Mesenchymal stem cell (in vitro differentiated cells and primary cell): ENCODE measurements at places on chromosomes 3 and 15.

DNA sequence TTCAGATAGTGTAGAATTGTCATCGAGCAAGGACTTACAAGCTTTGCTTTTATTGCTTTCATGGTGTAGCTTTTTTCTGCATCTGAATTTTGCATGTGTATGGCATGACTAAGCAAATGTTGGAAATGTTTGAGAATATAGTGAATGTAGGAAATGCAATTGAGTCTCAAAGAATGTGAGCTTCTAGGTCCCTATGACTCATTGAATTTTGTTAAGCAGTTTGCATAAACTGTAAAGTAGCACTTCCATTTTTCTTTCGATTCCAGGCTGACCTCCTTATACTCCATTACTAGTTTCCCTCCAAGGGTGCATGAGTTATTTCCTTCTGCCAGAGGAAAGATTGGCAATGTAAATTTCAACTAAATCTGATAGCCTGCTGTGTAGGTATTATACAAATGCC lies 619.2 kb downstream of the DIPK2A start:
- no peak overlapping the region for H3K4me3 ChIP-seq
- peak overlapping the region; percentile 56 for H3K27ac ChIP-seq
- H3K4me1 ChIP-seq, result no peaks in the 10 kb centered on the region

GRCh38 chr15:31471731-31472430 lies 145.2 kb downstream of the KLF13 start:
- H3K27ac ChIP-seq, result peak overlapping the region; percentile 81
- DNase-seq, result peak; percentile 84
- H3K4me1 ChIP-seq, result peaks cover 14% of the 10 kb centered on the region
- no peak overlapping the region for H3K4me3 ChIP-seq
- H3K27me3 ChIP-seq, result peaks cover 3% of the 10 kb centered on the region
- H3K36me3 ChIP-seq, result no peaks in the 10 kb centered on the region

DNA sequence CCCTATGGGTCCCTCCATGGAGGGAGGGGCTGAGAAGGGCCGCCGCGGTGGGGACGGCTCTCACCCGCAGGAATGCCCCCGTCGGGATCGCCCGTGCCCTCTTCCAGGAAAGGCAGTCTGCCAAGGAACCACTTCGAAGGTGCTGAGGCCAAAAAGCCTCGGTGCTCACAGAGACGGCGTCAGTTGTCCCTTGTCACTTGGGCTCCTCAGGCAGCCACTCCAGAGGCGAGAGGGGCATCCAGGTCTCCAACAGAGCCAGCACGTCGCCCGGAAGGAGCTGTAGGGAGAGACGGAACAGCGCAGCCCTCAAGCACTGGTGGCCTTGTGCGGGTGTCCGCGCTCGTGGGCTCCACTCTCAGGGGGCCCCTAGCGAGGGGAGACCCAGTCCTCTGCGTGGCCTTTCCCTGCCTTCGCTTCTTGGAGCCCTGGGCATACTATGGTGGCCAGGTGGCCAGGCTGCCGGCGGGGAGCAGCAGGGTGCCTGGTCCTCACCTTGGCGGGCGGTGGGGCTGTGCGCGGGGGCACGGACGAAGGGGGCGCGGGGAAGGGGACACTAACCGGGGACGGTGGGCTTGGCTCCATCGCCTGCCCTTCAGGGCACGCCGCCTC lies 994 bp downstream of the MESP1 start:
- no peak overlapping the region for H3K27ac ChIP-seq
- DNase-seq, result no peak
- H3K36me3 ChIP-seq, result no peaks in the 10 kb centered on the region
- H3K4me1 ChIP-seq, result peaks cover 18% of the 10 kb centered on the region

- H3K36me3 ChIP-seq, result no peaks in the 10 kb centered on the region
- no peak for DNase-seq
- H3K27ac ChIP-seq, result no peak overlapping the region
- H3K4me1 ChIP-seq, result no peaks in the 10 kb centered on the region
- no peak overlapping the region for H3K4me3 ChIP-seq
Measured at GRCh38 chr3:180325958-180326357, 276.0 kb upstream of the TTC14 start.

- no peak overlapping the region for H3K4me3 ChIP-seq
- no peaks in the 10 kb centered on the region for H3K36me3 ChIP-seq
- DNase-seq, result peak; percentile 22
- no peak overlapping the region for H3K27ac ChIP-seq
Measured at GRCh38 chr3:95971573-95971972, 842.8 kb upstream of the EPHA6 start.

DNA sequence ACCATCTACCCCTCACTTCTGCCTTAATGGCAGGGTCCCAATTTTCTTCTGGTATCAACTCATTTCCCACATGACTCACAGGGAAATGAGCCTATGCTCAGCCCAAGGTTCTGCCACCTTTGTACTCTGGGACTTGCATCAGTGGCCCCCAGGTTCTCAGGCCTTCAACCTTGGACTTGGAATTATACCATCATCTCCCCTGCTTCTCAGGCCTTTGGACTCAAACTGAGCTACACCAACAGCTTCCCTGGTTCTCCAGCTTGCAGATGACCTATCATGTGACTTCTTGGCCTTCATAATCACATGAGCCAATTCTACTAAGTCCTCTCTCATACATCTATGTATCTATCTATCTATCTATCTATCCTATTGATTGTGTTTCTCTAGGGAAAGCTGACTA lies 149.5 kb downstream of the PLCH1 start:
- no peak for DNase-seq
- no peaks in the 10 kb centered on the region for H3K36me3 ChIP-seq
- H3K4me3 ChIP-seq, result no peak overlapping the region
- no peaks in the 10 kb centered on the region for H3K27me3 ChIP-seq
- no peak overlapping the region for H3K27ac ChIP-seq
- H3K4me1 ChIP-seq, result peaks cover 2% of the 10 kb centered on the region

GRCh38 chr15:86837294-86838061 lies 757.8 kb downstream of the AGBL1 start:
- H3K4me1 ChIP-seq, result no peaks in the 10 kb centered on the region
- H3K27ac ChIP-seq, result no peak overlapping the region
- H3K4me3 ChIP-seq, result no peak overlapping the region
- no peaks in the 10 kb centered on the region for H3K36me3 ChIP-seq

GRCh38 chr15:69749797-69750196 lies 297.2 kb downstream of the RPLP1 start:
- no peak overlapping the region for H3K4me3 ChIP-seq
- H3K27ac ChIP-seq, result no peak overlapping the region
- DNase-seq, result no peak
- no peaks in the 10 kb centered on the region for H3K4me1 ChIP-seq
- no peaks in the 10 kb centered on the region for H3K36me3 ChIP-seq

DNA sequence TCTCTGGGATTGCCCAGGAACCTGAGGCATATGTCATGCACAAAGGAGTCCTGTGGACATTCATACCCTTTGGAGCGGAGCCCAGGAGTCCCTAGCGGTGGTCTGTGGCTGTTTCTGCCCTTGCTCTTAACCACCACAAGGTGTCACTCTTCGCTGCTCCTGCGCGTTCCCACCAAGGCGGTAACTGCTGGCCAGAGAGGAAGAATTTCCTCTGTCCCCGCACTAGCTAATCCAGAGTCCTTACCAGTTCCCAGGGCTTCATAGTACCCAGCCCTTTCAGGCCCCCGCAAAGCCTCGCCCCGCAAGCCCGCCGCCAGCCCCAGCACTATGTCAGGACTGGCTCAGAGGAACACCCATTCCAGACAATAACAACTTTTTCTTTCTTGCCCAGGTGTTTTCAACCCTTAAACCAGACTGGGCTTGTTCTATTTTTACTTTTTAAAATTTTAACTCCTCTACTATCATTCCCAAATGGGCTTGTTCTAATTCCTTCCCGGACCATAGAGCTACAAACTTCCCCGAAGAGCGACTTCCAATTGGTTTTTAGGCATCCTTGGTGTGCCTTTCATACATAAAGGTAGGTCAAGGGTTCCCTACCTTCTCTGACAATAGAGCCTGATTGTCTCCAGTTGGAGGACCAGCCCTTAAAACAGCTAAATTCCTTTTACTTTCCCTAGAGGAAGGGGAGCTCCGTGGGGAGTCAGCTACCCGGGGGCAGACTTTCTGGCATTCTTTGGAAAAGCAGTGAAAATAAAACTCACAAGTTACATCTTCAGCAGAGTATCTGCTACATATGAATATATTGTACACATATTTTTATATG lies 31.8 kb upstream of the ZNF774 start:
- H3K4me3 ChIP-seq, result no peak overlapping the region
- peak; percentile 89 for DNase-seq
- no peaks in the 10 kb centered on the region for H3K36me3 ChIP-seq
- H3K4me1 ChIP-seq, result peaks cover 1% of the 10 kb centered on the region
- H3K27ac ChIP-seq, result no peak overlapping the region

GRCh38 chr15:52112203-52112750 lies 298 bp downstream of the BCL2L10 start:
- H3K4me1 ChIP-seq, result no peaks in the 10 kb centered on the region
- H3K27me3 ChIP-seq, result peaks cover 6% of the 10 kb centered on the region
- DNase-seq, result no peak
- H3K27ac ChIP-seq, result no peak overlapping the region
- H3K4me3 ChIP-seq, result no peak overlapping the region

- H3K36me3 ChIP-seq, result no peaks in the 10 kb centered on the region
- H3K27ac ChIP-seq, result no peak overlapping the region
- peaks cover 2% of the 10 kb centered on the region for H3K4me1 ChIP-seq
Measured at GRCh38 chr3:194826594-194826993, 140.9 kb downstream of the FAM43A start.

- peaks cover 52% of the 10 kb centered on the region for H3K27me3 ChIP-seq
- H3K4me3 ChIP-seq, result no peak overlapping the region
- no peaks in the 10 kb centered on the region for H3K36me3 ChIP-seq
- no peak for DNase-seq
- H3K27ac ChIP-seq, result no peak overlapping the region
Measured at GRCh38 chr3:13070391-13071070, 2.7 kb downstream of the IQSEC1 start.

DNA sequence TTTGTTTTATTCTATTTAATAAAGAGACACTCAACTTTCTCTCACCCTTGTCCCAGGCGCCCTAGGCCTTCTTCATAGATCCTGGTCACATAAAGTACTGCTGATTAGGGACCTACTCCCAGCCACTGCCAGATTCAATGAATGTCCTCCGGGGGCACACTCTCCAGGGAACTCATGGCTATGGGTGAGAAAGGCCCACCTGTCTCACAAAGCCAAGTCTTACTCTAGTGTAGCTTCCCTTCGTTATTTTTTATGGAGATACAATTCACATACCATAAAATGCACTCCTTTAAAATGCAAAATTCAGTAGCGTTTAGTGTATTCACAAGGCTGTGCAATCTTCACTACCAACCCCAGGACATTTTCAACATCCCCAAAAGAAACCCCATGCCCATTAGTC lies 87.8 kb downstream of the ADCY5 start:
- H3K4me3 ChIP-seq, result no peak overlapping the region
- DNase-seq, result no peak
- no peaks in the 10 kb centered on the region for H3K4me1 ChIP-seq

GRCh38 chr15:63509955-63510940 lies 5.9 kb downstream of the USP3 start:
- H3K36me3 ChIP-seq, result no peaks in the 10 kb centered on the region
- peaks cover under 1% of the 10 kb centered on the region for H3K4me1 ChIP-seq
- H3K4me3 ChIP-seq, result no peak overlapping the region

DNA sequence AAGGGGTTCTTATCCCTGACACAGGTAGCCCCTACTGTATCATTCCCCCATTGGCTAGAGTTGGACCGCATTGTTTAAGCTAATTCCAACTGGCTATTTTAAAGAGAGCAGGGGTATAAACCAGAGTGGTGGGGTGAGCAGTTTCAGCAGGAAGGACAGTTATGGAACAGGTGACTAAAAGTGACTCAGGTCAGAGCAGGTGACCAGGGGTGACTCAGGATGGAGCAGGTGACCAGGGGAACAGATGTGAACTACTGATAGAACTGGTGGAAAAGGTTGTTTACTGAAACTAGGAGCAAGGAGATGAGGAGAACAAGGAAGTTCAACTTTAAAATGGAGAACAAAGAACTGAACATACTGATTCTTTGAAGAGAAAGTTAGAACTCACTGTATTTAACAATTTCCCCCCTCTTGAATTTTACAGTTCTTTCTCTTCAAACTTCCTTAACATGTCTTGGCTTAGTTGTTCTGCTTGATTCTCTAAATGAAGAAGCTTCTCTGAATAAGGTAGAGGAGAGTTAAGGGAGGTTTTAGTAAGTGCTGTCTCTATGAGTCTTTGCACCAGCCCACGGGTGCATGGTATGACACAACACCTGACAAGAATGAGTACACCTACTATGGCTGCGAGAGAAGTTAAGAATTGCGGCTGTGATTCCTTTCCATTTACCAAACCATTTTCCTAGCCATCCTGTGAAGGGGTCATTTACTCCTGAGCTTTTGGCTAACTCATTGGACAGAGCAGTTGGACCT lies 83.4 kb upstream of the WNT7A start:
- no peak overlapping the region for H3K27ac ChIP-seq
- H3K36me3 ChIP-seq, result no peaks in the 10 kb centered on the region
- no peak for DNase-seq
- H3K4me1 ChIP-seq, result no peaks in the 10 kb centered on the region
- no peak overlapping the region for H3K4me3 ChIP-seq

DNA sequence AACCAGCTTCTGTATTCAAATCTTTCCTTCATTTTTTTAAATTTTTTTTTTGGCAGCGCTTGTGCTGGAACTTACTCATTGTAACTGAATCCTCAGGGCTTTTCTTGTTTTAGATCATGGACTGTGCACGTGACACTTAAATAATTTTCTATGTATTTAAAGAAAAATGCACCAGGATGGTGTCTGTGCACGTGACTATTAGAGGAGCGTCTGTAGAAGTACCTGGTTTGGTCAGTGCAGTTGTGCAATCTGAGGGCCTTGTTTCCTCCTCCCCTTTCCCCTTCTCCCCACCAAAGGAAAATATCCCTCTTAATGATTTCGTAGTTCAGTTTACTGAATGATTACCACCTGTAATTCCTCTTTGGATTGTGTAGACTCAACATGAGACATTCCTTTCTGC lies 31.3 kb downstream of the EDEM1 start:
- H3K27ac ChIP-seq, result no peak overlapping the region
- DNase-seq, result no peak
- peaks cover 45% of the 10 kb centered on the region for H3K36me3 ChIP-seq
- H3K27me3 ChIP-seq, result no peaks in the 10 kb centered on the region

DNA sequence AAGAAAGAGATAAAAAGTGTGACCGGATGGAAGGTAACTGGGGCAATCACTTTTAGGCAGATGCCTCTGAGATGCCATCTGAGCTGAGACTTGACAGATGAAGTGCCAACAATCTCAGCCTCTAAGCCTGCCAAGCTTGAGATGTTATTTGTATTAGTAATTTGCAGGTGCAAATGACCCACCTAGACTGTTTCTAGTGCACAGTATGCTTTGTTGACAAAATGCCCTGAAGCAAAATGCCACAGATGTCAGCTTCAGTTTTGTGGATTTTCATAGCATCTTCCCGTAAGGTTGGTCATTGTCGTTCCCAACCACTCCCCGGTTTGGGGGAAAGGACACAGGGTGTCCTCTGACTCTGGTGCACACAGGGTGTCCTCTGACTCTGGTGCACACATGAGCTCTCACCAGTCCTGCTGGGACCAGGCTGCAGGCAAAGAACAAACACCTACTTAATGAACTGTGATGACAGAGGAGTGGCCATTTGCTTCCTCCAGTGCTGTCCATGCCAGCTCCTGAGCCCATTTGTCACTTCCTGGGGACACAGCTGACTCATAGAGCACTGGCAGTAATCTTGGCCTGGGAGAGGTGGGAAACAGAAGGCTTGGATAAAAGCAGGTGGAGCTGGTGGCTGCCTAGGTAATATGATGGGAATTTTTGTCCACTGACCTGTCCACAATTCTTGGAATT lies 16.7 kb upstream of the PPP1R2 start:
- no peak overlapping the region for H3K4me3 ChIP-seq
- H3K4me1 ChIP-seq, result no peaks in the 10 kb centered on the region
- H3K27ac ChIP-seq, result no peak overlapping the region

- DNase-seq, result no peak
- H3K36me3 ChIP-seq, result no peaks in the 10 kb centered on the region
- no peak overlapping the region for H3K4me3 ChIP-seq
- H3K27me3 ChIP-seq, result peaks cover 8% of the 10 kb centered on the region
- no peaks in the 10 kb centered on the region for H3K4me1 ChIP-seq
Measured at GRCh38 chr3:133874344-133874743, 21.3 kb downstream of the RAB6B start.
